A673 (cell line): ENCODE measurements at places on chromosomes 7 and 10.

DNA sequence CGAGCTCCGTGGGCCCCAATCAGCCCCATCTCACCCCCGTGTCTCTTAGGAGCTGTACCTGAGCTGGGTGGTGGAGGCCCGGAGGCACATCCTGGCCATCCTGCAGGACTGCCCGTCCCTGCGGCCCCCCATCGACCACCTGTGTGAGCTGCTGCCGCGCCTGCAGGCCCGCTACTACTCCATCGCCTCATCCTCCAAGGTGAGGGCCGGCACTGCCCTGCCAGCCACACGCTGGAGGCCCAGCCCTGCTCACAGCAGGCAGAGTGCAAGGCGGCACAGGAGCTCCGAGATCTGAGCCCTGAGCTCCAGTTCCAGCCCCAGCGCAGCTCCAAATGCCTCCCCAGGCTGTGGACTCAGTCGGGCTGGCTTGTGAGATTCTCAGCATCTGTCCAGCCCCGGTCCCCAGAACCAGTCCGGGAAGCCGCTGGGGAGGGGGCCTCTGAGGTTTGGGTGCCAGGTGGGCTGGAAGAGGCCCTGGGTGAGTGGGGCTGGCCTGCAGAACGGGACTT lies 9.3 kb downstream of the TMEM120A start:
- no peak for DNase-seq

GRCh38 chr10:60572511-60573194 lies 183.0 kb upstream of the ANK3 start:
- DNase-seq = peak; percentile 82

DNA sequence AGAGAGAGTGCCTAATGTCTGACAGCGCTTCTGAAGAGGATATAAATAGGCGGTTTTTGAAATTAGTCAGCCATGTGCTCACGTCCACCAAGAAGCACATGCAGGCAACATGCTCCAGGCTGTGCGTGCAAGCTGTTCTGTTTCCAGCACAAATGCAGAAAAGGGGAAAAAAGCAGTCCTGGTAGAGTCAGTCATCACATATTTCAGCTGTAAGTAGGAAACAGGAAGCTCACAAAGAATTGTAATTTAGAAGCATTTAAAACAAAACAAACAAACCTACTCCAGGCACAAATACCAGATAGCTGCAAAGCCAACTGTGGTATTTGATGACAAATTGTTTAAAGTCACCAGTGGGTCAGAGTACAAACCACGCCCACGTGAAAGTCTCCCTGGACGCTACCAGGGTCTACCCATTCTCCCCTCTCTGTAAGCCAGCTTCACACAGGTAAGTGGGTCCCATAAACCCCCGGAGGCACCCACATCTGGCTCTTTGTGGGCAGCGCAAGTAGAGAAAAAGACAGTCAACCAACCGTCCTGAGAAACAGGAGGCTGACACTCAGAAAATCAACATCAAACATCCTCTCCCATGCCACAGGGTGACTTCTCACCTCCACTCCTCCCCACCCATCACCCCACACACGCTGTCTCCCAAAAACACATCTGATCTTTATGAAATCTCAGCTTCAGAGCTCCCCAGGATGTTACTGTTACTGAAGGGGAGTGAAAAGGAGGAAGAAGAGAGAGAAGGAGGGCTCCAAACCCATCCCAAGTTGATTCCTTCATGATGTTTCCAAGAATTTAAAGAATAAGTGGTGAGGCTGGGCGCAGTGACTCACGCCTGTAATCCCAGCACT lies 186.4 kb downstream of the FAM107B start:
- DNase-seq = no peak

DNA sequence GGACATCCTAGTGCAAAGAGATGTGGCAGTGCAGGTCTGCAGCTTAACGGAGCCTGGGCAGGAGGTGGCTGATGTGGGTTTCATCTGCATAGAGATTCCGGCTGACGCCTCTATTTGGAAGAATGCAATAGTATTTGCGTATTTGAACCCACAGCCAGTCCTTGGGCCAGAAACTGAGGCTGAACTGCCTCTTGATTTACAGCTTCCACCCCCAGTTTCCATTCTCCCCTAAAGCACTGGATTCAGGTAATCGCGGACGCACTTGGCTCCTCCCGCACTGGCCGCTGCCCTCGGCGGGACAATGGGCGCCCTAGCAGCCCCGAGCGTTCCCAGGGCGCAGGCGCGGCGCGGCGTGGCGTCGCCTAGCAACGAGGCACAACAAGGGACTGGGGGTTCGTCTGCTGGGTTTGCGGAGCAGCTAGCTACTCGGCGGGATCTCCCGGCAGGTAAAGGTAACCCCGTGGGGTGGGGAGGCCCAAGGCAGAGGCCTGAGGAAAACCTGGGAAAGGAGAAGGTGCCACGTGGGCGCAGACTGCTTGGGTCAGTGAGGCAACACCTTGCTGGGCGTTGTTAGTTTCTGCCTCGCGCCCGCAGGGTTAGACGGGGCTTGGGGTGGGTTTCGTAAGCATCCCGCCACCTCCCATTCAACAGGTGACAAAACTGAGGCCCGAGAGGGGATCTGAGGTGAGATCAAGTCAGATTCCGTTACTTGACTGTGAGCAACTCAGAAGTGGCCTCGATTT lies at the start of gene ARMC3:
Gene ARMC3, plus strand, starts transcription at position 393 of the 743 bp plus-strand sequence. CDS start 3,944 bp downstream, outside the sequence.
- DNase-seq = peak; percentile 48

GRCh38 chr7:36971515-36972139 lies 247.3 kb upstream of the AOAH start:
- DNase-seq = no peak

- DNase-seq = peak; percentile 25
Measured at GRCh38 chr10:36766940-36767339, 358.5 kb upstream of the ANKRD30A start.

DNA sequence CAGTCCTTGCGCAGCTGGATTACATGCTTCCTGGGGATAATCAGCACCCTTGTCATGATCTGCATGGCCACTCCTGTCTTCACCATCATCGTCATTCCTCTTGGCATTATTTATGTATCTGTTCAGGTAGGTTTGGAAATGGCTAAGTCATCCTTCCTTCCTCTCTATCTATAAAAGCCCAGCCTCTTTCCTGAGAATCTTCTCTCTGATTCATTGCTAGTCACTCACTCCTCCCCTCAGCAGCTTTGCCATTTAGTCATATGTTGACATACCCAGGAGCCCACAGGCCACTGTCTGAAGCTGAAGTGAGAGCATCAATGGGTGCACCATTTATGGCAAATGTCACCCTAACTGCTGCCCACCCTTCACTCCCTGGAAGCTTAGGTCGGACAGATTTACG lies 52.0 kb downstream of the ABCC2 start:
- no peak for DNase-seq

DNA sequence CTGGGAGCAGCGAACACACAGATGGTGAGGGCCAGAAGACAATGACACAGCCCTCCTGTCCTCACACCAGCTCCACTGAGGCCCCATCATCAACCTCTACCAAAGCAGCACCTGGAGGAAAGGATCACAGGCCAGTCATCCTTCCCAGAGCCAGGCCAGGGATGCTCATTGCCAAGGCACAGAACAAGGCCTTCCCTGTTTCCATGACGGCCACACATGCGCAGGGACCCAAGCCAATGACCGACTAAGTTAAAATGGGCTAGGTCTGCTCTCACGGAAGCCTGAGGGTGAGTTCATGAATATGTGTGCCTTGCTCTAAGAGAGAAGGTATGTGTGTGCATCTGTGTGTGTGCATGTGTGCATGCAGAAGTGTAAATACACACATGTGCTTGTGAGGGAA lies 39.6 kb downstream of the COBL start:
- no peak for DNase-seq

GRCh38 chr10:95266674-95267095 lies 24.1 kb downstream of the PDLIM1 start:
- DNase-seq = no peak

- DNase-seq = no peak
Measured at GRCh38 chr7:151748733-151749132, 128.2 kb downstream of the PRKAG2 start.

DNA sequence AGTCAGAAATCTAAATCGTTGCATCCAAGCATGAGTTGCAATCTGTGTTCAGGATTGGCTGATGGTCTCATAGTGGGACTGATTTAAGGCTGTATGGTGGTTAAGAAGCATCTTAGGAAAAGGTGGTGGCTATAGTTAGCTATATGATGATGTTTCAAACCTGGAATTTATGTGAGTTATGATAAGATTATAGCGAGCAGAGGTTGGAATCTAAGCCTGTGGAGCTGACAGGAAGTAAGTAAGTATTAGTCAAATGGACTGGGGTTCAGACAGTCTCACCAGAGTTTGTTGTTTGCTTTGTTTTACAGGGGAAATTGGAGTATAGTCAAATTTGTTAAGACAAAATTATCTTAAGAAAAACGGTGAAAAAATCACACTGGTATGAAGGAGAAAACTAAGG lies 56.7 kb downstream of the ANKRD7 start:
- no peak for DNase-seq

GRCh38 chr7:2814946-2815874 lies 28.9 kb downstream of the GNA12 start:
- no peak for DNase-seq

- no peak for DNase-seq
Measured at GRCh38 chr10:116989439-116989838, 15.5 kb downstream of the SHTN1 start.

GRCh38 chr7:23472556-23472955 lies 2.3 kb upstream of the IGF2BP3 start:
- DNase-seq = no peak

- no peak for DNase-seq
Measured at GRCh38 chr7:147474862-147475261, 1115.7 kb upstream of the C7orf33 start.

GRCh38 chr10:16992611-16993119 lies 136.9 kb downstream of the CUBN start:
- no peak for DNase-seq

- no peak for DNase-seq
Measured at GRCh38 chr7:116780521-116780920, 81.9 kb upstream of the CAPZA2 start.

GRCh38 chr10:88994019-88994418 lies 3.4 kb downstream of the FAS start:
- DNase-seq = no peak

GRCh38 chr7:11743016-11743415 lies 89.0 kb downstream of the THSD7A start:
- no peak for DNase-seq

GRCh38 chr7:132760244-132760623 lies 184.0 kb upstream of the PLXNA4 start:
- no peak for DNase-seq

GRCh38 chr10:123681285-123681684 lies 15.1 kb downstream of the GPR26 start:
- DNase-seq = no peak
